ENCODE measurements at places on chromosomes 4 and X.

- DNase-seq, result no peak
Measured at GRCh38 chr4:68732653-68733466, 62.4 kb upstream of the UGT2B15 start.

DNA sequence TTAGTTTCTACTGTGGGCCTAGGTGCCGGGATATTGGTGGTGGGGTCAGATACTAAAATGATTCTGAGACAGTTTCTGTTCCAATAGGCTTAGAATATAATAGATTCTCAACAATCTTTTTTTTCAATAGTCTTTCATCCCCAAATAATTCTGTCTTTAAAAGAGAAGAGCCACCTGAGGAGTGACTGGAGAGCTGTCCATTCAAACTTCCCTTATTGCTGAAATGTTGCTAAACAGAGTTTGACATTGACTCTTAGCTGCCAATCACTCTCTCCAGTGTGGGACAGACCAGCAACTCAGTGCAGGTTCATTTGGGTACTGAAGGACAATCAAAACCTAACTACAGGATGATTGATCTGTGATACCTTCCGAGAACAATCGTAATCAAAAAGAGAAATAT, 12.4 kb upstream of the ADH7 start:
- no peak for DNase-seq

- no peak for DNase-seq
Measured at GRCh38 chrX:1358793-1359476, 22.4 kb downstream of the IL3RA start.

- no peak for DNase-seq
Measured at GRCh38 chr4:181438641-181439040, 804.6 kb upstream of the TENM3 start.

- DNase-seq, result no peak
Measured at GRCh38 chrX:140508958-140509357, 4.1 kb upstream of the SOX3 start.

GRCh38 chr4:41124916-41125548, 89.3 kb downstream of the APBB2 start:
- DNase-seq, result no peak

- DNase-seq, result no peak
Measured at GRCh38 chrX:100083211-100083610, 326.9 kb downstream of the PCDH19 start.

DNA sequence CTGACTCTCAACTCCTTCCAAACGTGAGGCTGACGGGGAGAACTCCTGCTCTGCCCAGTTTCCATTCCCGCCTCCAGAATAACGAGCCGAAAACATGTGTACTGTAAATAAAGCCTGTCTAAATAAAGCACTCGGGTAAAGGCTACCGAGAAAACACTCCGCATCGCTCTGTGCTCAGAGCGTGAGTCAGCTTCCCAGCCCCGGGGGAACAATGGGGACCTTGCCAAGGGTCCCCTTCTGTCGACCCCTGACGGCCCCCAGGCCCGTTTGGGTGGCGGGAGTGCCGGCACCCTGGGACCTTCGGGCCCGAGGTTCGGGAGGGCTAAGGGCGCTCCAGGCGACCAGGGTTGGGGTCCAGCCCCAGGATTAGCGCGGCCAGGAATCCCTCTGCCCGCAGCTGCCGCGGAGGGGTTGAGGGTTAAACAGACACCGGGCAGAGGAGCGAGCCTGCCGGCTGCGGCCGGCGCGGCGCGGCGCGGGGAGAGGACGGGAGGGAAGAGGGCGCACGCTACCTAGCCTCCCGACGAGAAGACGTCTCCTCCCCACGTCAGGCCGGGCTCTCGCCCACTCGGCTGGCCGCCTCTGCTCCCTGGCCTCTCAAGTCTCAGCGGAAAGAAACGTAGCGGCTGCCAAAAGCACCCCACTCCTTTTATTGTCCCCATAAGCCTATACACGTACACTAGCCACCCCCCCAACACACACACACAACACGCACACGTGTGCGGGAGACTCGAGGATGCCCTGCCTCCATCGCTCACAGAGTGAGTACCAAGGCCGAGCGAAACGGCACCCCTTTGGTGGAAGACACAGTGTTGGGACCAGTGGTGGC, 85.5 kb downstream of the BCOR start:
- DNase-seq, result no peak

DNA sequence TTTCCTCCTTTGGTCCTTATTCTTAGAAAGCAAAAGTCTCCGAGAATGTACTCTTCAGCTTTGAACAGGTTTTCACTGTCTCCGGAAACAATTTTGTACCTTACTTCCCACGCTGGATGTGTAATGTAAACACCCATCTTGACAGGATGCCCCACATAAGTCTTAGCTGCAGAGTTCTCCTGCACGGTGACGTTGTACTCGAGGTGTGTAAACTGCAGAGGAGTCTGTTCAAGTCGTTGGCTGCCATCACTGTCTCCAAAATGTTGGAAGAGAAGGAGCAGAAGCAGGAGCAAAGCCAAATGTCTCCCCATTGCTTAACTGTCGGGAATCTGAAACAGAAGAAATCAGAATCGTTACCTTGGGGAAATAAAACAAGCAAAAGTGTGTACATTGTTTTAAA, 14.1 kb downstream of the FAT1 start:
- DNase-seq, result no peak

GRCh38 chr4:78510108-78510507, 41.5 kb upstream of the ANXA3 start:
- no peak for DNase-seq

- DNase-seq, result no peak
Measured at GRCh38 chrX:83008415-83008814, 499.7 kb upstream of the POU3F4 start.

DNA sequence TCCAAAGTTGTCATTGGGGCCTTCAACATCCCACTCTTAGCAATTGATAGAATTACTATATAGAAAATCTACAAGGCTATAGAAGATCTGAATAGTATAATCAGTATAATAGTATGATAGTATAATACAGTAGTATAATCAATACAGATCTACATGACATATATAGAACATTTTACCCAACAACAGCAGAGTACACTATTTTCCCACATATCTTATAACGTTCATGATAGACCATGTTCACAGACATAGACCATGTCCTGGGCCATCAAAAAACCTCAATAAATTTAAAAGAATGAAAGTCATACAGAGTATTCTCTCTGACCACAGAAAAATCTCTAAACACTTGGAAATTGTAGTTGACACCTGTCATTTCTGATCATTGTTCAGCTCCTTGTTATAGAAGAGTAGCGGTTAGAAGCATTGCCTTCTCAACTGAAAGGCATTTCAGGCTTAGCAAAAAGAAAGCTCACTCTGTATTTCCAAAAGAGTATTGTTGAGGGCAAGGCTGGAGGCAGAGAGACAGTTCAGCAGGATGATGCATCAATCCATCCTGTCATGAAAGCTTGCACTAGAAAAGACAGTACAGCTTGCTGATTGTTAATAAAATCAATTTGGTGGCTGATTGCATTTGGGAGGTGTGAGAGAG, 38.8 kb upstream of the ARMCX5 start:
- no peak for DNase-seq

Data from stimulated activated CD8-positive, alpha-beta memory T cell treated with anti-CD3 and anti-CD28 coated beads, Interleukin-7, amount 100 ng/mL, for 24 hours (primary cell).